ENCODE measurements at places on chromosomes 3 and 15.

DNA sequence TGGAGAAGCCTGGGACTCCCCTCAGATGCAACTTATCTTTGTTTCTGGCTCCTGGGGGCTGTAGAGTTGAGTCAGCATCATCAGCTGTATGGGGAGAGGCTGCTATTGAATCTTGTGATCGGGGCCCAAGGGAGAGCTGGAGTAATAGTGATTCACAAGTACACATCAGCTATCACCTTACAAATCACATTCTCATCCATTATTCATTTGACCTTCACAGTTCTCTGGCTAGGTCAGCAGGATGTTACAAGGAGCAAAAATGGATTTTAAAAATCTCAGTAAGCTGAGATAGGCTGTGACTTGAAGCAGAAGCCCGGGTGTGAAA, 175.0 kb downstream of the OPA1 start:
- no peak for DNase-seq

DNA sequence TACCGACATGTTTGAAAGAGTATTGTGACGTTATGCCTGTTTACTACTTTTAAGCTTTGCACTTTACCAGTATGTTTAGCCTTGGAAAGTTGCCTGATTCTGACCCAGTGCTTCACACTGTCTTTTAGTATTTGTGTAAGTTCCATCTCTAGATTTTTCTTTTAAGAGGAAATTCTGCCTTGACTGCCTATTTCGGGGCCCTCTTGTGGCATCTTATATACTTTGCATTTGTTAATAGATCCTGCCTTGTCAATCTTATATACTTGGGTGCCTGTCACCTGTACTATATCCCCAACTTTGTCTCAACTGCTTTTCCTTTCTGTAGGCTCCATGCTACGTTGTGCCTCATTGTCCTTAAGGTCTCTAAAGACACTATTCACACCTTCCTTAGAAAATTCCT, 244.6 kb downstream of the STXBP5L start:
- DNase-seq, result no peak

DNA sequence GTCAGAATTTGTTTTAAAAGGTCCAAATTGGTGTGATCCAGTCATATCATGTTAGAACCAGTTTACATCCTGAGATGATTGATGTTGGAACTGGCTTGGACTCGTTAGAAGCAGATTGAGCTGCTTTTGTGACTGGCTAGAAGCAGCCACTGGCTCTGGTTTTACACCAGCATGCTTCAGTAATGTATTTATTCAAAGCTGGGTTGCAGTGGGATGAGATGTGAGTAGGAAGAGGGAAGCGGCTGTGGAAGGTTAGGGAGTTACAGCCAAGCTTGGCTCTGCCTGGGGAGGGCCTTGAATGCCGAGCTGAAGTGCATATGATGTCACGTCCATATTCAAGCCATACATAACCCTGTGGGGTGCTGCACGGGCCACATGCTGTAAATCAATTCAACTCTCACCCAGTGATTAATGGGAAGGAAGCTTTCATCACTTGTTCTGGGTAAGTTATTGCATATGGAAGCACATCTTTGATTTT, 104.0 kb upstream of the SMAD3 start:
- no peak for DNase-seq

DNA sequence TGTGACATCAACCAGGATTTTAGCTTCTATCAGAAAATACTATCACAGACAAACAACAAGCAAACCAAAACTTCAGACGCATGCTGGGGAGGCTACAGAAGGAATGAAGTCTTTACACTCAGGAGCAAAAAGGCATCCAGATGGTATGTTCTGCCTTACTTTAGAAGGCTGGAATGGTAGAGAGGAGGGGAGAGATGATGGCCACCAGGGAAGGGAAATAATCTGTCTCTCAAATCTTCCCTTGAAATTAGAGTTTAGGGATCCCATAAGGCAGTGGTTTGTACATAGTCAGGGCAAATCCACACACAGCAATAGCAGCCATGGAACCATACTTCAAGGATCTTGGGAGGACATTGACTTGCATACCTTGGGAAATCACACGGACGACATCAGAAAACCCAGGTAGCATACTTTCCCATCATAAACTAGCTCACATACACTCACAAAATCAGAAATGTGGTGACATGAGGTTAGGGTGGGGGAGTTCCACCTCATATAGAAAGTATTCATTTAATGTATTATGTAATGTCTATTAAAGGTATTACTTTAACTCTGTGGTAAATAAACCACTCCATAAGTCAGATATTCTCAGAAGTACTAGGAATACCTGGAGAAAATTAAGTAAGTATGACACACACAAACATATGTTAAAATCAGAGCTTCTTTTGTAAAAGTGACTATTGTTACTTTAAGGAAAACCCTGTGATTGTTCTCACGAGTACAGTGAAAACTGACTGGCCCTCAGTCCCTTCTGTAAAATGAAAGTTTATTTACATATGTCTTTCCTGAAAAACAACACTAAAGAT, 9.4 kb downstream of the BTLA start:
- no peak for DNase-seq

- no peak for DNase-seq
Measured at GRCh38 chr3:61381745-61382392, 130.6 kb upstream of the FHIT start.

DNA sequence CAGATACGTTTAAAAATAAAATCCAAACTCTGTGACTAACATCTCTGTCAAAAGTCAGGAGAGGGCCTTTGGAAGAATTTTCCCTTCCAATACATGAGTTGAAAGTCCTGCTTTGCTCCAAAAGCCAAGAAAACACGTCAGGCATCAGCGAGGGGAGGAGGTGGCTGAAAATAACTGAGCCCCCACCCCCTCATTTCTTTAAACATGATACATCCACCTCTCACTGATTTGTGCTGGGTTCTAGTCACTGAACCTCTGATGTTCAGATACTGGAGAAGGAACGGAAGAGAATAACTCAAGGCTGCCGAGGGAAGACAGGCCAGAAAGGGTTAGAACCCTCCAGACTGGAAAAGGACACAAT, 9.4 kb upstream of the SEMA5B start:
- DNase-seq, result no peak

GRCh38 chr15:61393949-61394348, 164.8 kb upstream of the RORA start:
- DNase-seq, result no peak

DNA sequence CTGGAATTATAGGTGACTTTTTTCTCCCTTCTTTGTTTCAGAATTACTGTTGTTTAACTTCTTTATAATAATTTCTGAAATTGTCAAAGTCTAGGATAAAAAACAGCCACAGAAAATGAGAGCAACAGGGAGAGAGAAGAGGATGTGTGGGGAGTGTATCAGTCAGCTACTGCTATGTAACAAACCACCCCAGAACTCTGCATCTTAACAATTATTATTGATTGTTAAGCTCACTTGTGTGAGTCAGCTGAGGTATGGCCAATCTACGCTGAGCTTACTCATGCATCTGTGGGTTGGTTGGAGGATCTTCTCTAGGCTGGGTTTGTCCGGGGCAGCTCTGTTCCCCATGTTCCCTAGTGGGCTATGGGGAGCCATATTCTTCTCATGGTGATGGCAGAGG, 43.7 kb upstream of the CDV3 start:
- DNase-seq, result no peak

DNA sequence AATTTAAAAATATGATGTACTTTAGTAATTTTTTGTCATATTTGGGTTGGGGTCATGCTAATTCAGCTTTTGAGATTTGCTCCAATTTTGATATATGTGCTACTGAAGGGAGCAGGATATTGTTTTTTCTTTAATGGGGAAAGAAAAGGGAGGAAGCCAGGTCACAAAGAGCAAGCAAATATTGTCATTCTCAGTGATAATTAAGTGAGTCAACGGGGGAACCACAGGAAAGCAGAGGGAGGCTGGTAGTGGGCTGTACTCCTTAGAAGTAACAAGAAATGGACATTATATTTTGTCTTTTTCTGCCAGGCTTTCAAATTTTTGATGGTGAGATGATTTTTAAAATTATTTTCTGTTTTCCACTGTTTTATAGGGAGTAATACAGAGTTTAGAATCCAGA, 45.6 kb upstream of the NMD3 start:
- DNase-seq, result no peak

DNA sequence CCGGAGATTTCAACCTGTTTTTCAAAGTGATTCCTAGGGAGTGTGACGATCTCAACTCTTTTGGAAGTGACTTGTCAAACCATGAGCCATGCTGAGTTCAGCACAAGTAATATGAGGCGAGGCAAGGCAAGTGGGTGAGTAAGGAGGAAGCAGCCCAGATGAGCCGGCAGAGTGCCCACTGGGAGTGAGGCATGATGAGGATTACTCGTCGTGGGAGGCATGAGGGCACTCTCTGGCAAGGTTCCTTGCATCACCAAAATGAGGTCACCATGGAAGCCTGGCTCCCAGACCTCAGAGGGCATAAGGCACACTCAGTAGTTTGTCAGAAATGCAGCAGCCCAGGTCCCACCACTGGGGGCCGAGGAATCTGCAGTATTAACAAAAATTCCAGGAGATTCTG, 636.1 kb downstream of the MAGI1 start:
- no peak for DNase-seq

DNA sequence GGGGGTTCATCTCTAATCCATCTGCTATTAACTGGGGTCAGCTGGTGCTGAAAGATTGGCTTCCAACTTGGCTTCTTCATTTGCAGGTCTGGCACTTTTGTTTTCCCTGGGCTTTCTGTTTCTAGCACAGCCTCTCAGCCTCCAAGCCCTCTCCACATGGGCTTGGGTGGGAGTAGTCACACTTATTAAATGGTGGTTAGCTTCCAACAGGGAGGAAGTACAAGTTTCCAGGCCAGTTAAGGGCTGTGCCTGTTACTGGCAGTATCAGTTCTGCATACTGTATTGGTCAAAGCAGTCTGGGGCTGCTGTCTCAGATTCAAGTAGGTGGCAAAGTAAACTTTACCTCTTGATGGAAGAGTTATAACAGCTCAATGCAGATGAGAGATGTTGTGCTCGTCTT, 627.1 kb upstream of the CCDC54 start:
- DNase-seq, result no peak

- no peak for DNase-seq
Measured at GRCh38 chr15:49088996-49089395, 42.8 kb upstream of the SECISBP2L start.

DNA sequence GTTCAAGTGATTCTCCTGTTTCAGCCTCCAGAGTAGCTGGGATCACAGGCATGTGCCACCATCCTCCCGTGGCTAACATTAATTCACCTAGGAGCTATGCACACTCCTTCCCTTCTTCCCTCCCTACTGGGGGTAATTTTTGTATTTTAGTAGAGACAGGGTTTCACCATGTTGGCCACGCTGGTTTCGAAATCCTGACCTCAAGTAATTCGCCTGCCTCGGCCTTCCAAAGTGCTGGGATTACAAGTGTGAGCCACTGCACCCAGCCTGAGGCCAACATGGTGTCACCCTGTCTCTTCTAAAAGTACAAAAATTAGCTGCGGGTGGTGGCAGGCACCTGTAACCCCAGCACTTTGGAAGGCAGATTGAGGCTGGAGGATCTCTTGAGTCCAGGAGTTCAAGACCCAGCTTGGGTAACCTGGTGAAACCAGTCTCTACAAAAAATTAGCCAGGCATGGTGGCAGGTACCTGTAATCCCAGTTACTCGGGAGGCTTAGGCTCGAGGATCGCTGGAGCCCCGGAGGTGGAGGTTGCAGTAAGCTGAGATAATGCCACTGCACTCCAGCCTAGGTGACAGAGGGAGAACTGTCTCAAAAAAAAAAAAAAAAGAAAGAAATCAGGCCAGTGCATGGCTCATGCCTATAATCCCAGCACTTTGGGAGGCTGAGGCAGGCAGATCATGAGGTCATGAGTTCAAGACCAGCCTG, 6.1 kb downstream of the RNU5B-1 start:
- DNase-seq, result no peak

DNA sequence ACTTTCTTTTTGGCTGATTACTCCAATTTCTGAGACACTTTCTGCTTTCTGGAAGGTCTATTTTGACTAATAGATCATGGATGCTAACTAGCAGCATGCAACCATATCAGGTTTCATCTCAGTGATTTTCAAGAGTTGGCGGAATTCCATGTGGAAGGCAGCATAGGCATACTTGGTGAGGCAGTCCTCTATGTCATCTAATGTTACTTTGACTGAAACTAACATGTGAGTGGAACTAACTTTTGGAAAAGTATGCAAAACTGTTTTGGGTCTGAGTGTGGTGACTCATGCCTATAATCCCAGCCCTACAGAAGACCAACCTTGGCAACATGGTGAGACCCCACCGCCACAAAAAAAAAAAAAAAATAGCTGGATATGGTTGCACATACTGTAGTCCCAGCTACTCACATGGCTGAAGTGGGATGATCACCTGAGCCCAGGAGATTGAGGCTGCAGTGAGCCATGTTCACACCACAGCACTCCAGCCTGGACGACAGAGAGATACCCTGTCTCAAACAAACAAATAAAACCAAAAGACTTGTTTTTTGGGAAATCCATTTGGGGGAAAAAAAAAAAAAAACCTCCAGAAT, 1033.7 kb downstream of the ROBO1 start:
- DNase-seq, result no peak

GRCh38 chr3:119741657-119742590, 39.1 kb downstream of the CFAP91 start:
- no peak for DNase-seq

GRCh38 chr15:48384616-48385015, 53.4 kb downstream of the DUT start:
- no peak for DNase-seq

DNA sequence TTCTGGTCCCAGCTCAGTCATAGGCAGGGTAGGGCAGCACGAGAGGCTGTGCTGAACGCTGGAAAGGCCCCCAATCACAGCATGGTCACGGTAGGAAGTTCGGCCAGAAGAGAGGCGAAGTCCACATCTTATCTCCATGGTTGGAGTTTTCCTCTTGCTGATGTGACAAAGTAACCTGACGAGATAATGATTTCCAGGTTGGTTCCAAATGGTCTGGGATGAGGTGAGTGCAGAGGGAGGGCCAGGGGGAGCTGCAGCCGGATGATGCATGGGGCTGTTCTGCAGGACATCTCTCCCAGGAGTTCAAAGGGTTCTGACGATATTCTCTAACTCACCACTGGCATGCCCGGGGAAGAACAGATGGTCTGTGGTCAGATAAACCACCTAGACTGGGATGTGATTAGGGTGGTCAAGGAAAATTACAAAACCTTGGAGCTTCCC, 83.2 kb upstream of the WNT5A start:
- no peak for DNase-seq

- DNase-seq, result no peak
Measured at GRCh38 chr3:139227165-139227564, 116.7 kb upstream of the MRPS22 start.

- DNase-seq, result no peak
Measured at GRCh38 chr15:64037116-64037515, 9.2 kb downstream of the DAPK2 start.

DNA sequence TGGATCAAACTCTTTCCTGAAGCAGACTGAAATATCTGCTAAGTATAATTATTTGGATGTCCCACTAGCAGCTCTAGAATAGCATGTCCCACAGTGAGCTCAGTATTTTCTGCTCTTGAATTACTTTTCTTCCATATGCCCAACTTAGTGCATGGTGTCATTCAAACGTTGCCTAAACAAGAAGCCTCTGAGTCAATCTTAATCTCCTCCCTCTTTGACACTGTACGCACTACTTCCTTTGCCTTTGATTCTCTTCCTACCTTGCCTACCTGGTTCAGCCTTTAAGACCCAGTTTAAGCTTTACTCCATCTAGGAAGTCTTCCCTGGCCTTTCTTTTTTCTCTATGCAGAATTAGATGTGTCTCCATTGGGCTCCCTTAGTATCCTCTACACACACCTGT, 54.5 kb downstream of the SEC22A start:
- no peak for DNase-seq
